CD4-positive, alpha-beta T cell treated with Interleukin-17A for 1 hour (primary cell): ENCODE measurements at places on chromosomes 5 and 9.

GRCh38 chr5:13427827-13428557 is 516.5 kb downstream of the DNAH5 start:
- no peak for DNase-seq

GRCh38 chr5:151913425-151913824 is 11.2 kb downstream of the GLRA1 start:
- no peak for DNase-seq

- no peak for DNase-seq
Observed at GRCh38 chr5:78182838-78183237, 111.7 kb downstream of the AP3B1 start.

GRCh38 chr9:90064248-90064647 is 459.4 kb downstream of the GADD45G start:
- DNase-seq: no peak

GRCh38 chr5:127667926-127668325 is 19.0 kb downstream of the CTXN3 start:
- no peak for DNase-seq

DNA sequence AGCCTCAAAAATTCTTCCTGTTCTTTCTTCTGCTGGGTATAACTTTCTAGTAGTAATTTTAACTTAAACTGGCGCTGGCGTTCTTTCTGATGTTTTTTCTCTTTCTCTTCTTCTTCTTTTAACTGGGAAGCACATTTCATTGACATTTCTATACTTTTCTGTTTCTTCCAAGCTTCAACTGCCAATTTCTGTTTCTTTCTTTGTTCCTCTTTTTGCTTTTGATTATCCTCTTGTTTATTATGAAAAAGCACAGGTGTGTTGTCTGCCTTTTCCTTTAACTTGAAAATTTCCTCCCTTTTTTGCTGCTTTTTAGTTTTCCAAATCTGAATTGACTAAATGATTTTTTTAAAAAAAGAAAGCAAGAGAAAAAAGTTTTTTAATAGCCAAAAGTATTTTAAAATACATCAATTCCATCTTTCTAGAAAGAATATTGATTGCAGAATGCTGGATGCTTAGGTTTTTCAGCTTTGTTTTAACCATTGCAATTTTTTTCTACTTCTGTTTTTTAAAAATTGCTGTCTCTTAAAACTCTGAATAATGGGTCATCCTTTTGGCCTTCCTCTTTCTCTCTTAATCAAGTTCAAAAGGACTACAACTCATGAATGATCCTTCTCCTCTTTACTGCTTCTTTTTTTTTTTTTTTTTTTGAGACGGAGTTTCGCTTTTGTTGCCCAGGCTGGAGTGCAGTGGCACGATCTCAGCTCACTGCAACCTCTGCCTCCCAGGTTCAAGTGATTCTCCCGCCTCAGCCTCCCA is 8.8 kb upstream of the PGGT1B start:
- DNase-seq: no peak
